ENCODE measurements at places on chromosomes 1 and 21.

DNA sequence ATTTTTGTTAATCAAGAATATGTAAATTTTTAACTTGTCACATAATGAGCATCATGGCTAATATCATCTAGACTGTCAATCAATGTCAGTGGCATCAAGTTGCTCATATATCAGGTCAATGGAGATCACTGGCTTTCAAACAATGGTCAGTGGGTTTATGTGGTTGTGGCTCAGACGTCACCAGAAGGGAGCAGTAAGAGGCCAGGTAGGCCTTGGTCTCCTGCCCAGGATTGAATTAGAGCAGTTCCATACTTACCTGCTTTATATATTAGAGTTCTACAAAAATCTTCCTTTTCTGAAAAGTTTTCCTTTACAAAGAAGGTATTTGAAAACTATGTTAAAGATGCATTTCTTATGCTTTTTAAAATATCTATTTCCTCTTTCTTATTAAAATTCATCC, 206.3 kb upstream of the B3GALT2 start:
- H3K27ac ChIP-seq: no peak overlapping the region
- no peak overlapping the region for H3K4me3 ChIP-seq
- peaks cover 5% of the 10 kb centered on the region for H3K27me3 ChIP-seq
- no peak for DNase-seq
- H3K4me1 ChIP-seq: no peaks in the 10 kb centered on the region

GRCh38 chr1:200345520-200345919, 64.3 kb downstream of the ZNF281 start:
- no peak overlapping the region for H3K27ac ChIP-seq

DNA sequence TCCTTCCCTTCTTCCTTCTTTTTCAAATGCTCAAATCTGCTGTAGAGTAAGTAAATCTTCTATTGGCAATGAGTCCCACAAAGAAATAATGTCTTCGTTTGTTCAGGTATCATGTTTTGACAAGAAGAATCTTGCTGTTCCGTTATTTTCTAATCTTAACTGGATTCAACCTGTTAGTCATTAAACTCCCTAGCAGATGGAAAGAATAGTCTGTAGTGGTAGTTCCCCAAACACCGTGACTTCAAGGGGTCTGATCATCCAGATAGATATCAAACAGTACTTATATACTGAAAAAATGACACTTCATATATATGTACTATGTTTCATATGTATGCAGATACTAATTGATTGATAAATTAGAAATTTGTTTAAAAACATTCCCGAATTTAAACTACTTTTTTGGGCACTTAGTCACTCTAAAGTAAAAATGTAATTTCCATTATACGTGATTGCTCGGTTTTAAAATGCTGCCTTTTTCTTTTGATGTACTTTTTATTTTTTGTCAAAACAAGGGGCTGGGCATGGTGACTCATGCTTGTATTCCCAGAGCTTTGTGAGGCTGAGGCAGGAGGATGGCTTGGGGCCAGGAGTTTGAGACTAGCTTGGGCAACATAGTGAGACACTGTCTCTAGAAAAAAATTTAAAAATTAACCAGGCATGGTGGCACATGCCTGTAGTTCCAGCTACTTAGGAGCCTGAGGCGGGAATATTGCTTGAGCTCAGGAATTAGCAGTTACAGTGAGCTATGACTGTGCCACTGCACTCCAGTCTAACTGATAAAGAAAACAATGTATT, 335.7 kb upstream of the SNX7 start:
- no peaks in the 10 kb centered on the region for H3K36me3 ChIP-seq
- no peak overlapping the region for H3K27ac ChIP-seq
- no peak for DNase-seq
- H3K27me3 ChIP-seq: no peaks in the 10 kb centered on the region
- no peaks in the 10 kb centered on the region for H3K4me1 ChIP-seq

GRCh38 chr1:8520483-8520966, 202.6 kb downstream of the SLC45A1 start:
- H3K36me3 ChIP-seq: peaks cover 17% of the 10 kb centered on the region
- H3K4me3 ChIP-seq: no peak overlapping the region
- H3K27ac ChIP-seq: peak overlapping the region; percentile 91
- H3K4me1 ChIP-seq: peaks cover 44% of the 10 kb centered on the region
- DNase-seq: no peak

- no peaks in the 10 kb centered on the region for H3K36me3 ChIP-seq
- H3K4me3 ChIP-seq: no peak overlapping the region
- no peaks in the 10 kb centered on the region for H3K4me1 ChIP-seq
- DNase-seq: no peak
- no peak overlapping the region for H3K27ac ChIP-seq
These were observed 3.1 kb upstream of the DSCAM start for GRCh38 chr21:40850071-40850470.

- H3K4me1 ChIP-seq: peaks cover 15% of the 10 kb centered on the region
- H3K27ac ChIP-seq: no peak overlapping the region
- H3K36me3 ChIP-seq: peaks cover 26% of the 10 kb centered on the region
- peaks cover 2% of the 10 kb centered on the region for H3K27me3 ChIP-seq
- H3K4me3 ChIP-seq: no peak overlapping the region
These were observed 14.2 kb downstream of the UTP11 start for GRCh38 chr1:38026592-38027200.

DNA sequence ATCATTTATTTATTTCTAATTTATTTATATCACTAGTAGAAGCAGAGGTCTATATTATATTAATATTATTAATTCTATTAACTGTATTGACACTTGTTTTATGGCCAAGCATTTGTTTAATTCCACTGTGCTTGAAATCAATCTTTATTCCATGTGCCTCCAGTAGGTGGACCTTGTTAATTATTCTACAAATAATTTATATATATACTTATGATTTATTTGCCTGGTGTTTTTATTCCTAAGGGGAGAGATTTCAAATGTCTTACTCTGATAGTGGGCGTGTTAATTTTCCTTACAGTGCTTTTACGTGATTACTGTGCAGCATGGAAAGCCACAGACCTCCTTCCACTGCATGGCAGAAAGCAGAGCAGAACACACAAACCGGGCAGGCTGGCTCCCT, 17.5 kb upstream of the OR6N2 start:
- H3K36me3 ChIP-seq: no peaks in the 10 kb centered on the region
- H3K4me1 ChIP-seq: peaks cover 7% of the 10 kb centered on the region
- H3K27ac ChIP-seq: no peak overlapping the region

DNA sequence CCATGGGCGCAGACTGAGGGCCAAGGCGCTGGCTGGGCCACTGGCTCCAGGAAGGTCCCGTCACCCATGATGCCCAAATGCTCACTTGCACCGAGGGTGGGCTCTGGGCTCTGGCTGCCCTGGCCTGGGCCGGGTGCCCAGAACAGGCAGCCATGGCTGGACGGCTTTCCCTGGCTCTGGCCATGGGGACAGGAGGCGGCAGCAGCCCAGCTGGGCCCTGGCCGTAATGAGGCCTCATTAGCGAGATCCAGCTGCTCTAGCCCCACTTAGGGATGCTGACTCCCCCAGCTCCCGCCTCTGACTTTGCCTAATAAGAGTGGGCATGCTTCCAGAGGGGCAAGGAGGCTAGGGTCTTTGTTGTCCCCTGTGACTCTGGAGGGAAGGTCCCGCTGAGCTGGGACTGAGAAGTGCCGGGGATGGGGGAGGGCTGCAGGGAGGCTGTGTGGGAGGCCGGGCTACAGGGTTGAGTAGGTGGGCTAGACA, 11.8 kb downstream of the SLC6A9 start:
- no peak overlapping the region for H3K4me3 ChIP-seq
- no peak overlapping the region for H3K27ac ChIP-seq
- no peaks in the 10 kb centered on the region for H3K27me3 ChIP-seq
- DNase-seq: no peak
- H3K4me1 ChIP-seq: peaks cover 2% of the 10 kb centered on the region
- H3K36me3 ChIP-seq: no peaks in the 10 kb centered on the region
